Stimulated activated CD4-positive, alpha-beta T cell treated with anti-CD3 and anti-CD28 coated beads, Interleukin-1b, Interleukin-23, amount 100 ng/mL, for 1 hour (primary cell): ENCODE measurements at places on chromosomes 6 and 20.

- DNase-seq: no peak
These were observed 75.7 kb upstream of the OPRM1 start for GRCh38 chr6:153963352-153963751.

DNA sequence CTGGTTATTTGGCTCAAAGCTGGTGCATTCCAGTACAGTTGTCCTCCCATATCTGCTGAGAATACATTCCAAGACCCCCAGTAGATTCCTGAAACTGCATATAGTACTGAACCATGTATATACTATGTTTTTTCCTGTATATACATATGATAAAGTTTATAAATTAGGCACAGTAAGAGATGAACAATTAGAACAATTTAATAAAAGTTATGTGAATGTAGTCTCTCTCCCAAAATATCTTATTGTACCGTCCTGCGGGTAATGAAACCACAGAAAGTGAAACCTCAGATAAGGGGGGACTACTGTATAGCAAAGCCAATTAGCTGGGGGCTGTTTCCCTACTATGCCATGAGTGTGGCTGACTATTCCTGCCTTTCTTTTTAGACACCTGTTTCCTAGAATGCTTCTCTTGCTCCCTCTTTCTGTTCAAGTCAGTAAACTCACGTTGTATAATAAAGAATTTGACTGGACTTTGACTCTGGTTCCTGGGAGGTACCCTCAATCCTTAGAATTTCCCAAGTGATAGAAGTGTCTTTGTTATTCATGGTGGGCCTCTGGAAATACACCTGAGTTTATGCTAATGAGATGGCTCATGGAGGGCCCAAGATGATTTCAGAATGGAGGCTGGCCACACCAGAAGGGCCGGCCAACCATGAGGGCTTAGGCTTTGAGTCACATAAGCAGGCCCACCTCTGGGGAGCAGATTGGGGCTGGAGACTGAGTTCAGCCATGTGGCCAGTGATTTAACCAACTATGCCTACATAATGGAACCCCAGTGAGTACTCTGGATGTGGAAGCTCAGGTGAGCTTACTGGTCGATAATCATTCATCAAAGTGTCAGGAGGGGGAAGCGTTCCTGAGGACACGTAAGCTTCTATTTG is 689 bp upstream of the BLOC1S5 start:
- DNase-seq: no peak

- no peak for DNase-seq
These were observed 124.5 kb upstream of the SAMD5 start for GRCh38 chr6:147384029-147384428.

GRCh38 chr6:129859524-129859923 is 1.6 kb downstream of the TMEM244 start:
- DNase-seq: no peak

DNA sequence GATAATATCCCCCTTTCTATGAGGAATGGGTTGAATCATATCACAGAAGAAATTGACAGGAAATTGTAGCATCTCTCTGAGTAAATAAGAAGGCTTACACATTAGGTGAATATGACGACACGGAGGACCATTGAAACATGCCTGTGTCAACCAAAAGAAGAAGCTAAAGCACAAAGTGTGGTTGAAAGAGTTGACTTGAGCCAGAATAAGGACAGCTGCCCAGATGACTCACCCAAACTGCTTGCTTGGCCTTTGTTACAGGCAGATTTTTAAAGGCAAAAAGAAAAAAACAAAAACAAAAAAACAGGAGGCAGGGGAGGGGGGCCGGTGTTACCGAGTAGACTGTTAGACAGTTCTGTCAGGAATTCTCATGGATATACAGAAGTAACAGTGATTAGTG is 129.8 kb upstream of the EDN1 start:
- no peak for DNase-seq

DNA sequence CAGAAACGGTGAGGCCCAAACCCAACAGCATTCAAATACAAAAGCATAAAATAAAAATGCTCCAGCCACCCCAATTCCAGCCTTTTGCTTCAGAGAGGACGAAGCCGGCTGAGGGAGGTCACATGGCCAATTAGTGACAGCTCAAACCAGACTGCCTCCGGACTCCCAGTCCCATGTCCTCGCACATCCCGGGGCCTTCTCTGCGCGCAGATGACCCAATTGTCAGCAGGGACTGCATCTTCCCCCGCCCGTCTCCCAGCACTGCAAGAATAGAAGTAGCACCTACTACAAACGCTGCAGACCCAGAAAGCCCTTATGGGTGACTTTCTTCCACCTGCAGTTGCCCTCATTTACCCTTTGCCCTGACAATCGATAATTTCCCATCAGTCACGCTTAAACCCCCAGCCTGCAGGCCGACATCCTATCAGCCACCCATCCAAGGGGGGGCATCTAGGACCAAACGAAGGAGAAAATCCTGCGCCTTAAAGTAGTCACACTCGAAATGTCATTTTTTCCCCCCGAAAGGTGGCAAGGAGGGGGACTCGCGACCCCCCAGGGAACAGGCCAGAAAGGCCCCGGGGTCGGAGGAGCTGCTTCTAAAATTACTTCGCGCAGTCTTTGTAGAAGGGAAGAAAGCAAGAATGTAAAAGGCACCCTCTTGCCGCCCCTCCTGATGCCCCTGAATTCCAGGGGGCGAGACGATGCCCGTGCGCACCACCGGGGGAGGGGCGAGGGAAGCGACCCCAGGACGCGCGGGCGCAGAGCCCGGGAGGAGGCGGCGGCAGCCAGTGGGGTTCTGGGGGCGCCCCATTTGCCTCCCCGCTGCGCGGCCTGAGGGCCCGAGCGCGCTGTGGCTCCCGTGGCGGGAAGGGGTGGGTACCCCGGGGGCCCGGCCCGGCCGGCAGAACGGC is 792 bp downstream of the SLC23A2 start:
- no peak for DNase-seq

- DNase-seq: no peak
These were observed 16.5 kb downstream of the SNAI1 start for GRCh38 chr20:49999329-49999728.

- DNase-seq: no peak
These were observed 23.8 kb downstream of the HLA-DOB start for GRCh38 chr6:32792901-32793435.
